ENCODE measurements at places on chromosomes 2 and 18.

DNA sequence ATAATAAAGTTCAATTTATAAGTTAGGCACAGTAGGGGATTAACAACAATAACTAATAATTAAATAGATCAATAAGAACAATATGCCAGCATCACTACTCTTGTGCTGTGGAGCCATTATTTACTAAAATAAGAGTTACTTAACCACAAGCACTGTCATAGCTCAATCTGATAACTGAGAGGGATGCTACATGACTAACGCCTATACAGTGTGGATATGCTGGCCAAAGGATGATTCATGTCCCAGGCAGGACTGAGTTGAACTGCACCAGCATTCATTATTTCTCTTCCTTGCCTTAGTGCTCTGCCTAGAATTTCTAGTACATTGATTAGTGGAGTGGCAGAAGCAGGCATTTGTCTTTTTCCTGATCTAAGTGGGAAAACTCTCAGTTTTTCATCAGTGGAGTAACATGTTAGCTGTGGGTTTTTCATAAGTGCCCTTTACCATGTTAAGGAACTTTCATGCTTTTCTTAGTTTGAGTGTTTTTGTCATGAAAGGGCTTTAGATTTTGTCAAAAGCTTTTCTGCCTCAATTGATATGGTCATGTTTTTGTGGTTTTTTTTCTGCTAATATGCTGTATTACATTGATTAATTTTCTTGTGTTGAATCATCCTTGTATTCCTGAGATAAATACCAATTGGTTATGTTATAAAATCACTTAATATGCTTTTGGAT is 21.7 kb downstream of the KIAA1328 start:
- peak; percentile 94 for DNase-seq

GRCh38 chr2:182694189-182694588 is 21.9 kb upstream of the DNAJC10 start:
- DNase-seq = no peak

DNA sequence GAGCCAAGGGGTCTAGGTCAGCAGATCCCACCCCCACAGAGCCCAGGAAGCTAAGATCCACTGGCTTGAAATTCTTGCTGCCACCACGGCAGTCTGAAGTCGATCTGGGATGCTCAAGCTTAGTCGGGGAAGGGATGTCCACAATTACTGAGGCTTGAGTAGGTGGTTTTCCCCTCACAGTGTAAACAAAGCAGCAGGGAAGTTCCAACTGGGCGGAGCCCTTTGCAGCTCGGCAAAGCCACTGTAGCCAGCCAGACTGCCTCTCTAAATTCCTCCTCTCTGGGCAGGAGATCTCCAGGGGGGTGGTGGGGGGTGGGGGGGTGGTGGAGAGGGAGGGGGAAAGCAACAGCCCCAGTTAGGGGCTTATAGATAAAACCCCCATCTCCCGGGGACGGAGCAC is 419.5 kb downstream of the NUP35 start:
- no peak for DNase-seq

DNA sequence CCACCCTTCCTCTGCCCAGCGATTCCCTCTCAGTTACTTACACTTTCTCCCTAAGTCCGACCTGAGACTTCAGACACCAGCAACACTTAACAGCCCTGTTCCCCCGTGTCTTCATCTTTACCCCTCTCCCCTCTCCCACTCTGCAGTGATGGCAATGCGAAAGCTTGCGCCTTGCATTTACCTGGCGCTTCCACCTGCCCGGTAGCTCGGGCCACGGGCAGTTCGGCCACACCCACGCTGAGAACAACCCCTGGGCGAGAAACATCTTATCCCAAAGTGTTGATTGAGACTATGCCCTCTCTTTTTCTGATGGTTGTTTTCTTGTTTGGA is 558 bp downstream of the DNAJC10 start:
- DNase-seq = no peak

GRCh38 chr2:188598551-188598950 is 306.9 kb downstream of the GULP1 start:
- DNase-seq = peak; percentile 48

DNA sequence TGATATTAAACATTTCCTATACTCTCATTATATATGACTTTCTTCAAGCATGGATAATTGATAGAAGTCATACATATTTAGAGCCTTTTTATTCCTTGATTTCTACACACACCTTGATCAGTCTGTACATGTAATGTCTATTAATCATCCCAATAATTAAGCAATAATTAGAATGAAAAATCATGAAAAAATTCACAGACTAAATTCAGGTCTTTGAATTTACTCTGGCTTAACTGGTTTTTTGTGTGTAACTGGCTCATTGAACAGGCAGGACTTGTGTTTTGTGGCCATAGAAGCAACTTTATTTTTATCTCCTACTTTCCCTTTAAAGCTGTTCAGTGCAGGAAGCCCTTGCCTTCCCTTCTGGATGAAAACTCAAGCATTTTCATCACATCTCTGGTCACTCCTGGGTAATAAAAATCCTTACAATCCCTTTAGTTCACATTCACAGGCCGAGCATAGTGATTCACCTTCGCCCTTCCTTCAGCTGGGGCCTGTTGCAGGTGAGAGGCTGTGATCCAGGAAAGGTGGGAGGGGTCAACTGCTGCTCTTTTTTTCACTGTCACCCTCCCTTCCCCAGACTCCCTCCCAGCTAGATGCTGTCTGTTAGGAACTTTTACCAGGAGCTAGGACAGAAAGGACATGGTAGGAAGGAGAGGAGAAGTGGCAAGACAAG is 58.0 kb upstream of the ITSN2 start:
- no peak for DNase-seq

DNA sequence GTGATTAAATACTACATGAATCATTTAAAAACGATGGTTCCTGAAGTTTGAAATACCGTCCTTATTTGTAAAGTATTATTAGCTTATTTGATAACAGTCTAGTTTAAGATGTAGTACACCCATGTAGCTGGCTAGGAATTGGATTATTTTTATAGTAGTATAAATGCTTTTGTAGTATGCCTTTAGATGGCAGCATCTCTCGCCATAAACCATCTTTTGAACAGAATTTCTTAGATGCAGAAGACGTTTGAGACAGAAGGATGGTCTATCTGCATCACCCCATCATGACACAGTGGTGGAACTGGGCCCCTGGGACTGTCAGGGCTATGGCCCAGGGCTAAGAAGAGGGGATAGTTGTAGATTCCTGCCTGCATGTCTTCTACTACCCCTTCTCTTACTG is 152.7 kb downstream of the WDSUB1 start:
- DNase-seq = peak; percentile 59

GRCh38 chr2:114083717-114084387 is 194.0 kb downstream of the ACTR3 start:
- DNase-seq = no peak

DNA sequence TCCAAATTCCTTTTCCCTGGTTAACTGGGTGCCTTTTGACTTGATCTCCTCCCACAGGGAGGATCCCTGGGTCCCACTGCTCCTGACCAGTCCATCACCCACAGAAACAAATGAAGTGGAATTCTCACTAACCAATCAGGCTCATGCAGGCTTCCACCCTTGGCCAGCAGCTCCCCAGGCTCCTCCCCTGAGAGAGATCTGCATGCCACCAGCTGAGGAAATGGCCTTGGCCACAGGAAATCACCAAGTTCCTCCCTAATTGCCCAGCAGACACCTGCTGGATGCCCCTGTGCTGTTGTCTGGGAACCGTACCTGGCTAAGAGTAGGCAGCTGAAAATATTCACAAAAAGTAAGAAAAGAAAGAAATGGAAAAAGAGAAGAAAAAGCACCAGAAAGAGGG is 207.4 kb downstream of the NCK2 start:
- no peak for DNase-seq

DNA sequence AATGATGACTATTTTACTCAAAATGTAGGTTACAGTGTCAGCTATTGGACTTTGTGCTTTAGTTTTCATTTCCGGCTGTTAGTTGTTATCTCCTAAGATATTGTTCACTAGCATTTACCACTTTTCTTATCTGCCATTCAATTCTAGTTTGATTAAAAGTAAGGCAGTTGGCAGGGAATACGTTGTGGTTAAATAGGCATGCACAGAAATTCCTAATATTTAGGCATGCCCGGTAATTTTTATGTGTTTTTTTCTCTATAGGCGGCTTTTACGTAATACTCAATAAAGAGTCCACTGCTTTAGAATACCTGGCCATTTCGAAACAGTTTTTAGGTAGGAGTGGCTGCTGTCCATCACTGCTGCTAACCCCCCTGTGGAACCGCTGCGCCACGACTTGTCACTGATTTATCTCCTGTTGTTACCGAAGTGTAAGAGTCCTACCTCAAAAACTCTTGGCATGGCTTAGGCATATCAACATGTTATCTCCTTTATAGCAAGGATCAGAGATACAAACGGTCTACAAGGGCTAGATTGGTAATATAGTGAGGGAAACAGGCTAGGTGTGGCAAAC is 39.5 kb downstream of the BABAM2 start:
- peak; percentile 30 for DNase-seq

GRCh38 chr2:165924946-165925345 is 28.6 kb downstream of the TTC21B start:
- DNase-seq = no peak

- no peak for DNase-seq
Observed at GRCh38 chr2:163729636-163730273, 6.1 kb downstream of the FIGN start.

GRCh38 chr2:218026676-218027425 is 24.1 kb upstream of the TNS1 start:
- DNase-seq = no peak

- DNase-seq = peak; percentile 52
Observed at GRCh38 chr2:172673056-172673683, 62.5 kb upstream of the RAPGEF4 start.

GRCh38 chr2:241975593-241976284 is 106.2 kb downstream of the RTP5 start:
- peak; percentile 4 for DNase-seq

GRCh38 chr2:160347269-160347863 is 146.2 kb downstream of the RBMS1 start:
- no peak for DNase-seq

- no peak for DNase-seq
Observed at GRCh38 chr2:129334696-129335410, 644.6 kb upstream of the RAB6C start.

DNA sequence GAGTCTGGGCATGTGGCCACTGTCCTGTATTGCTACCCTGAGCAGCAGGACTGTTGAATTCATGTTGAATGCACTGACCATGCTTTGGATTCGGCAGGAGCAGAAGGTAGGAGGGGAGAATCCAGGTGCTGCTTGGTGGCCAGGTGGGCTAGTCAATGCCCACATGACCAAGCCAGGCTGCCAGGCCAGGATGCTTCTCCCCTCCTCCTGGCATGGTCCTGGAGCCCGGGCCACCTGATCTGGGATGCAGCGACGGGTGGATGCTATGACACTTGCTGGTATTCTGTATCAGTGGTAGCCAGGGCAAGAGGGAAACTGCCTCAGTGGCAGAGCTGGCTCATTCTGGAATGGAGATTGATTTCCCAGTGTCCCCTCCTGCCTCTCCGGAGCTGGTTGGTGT is 14.8 kb upstream of the SIX2 start:
- DNase-seq = no peak

GRCh38 chr2:158995677-158996049 is 27.2 kb downstream of the TANC1 start:
- DNase-seq = no peak

DNA sequence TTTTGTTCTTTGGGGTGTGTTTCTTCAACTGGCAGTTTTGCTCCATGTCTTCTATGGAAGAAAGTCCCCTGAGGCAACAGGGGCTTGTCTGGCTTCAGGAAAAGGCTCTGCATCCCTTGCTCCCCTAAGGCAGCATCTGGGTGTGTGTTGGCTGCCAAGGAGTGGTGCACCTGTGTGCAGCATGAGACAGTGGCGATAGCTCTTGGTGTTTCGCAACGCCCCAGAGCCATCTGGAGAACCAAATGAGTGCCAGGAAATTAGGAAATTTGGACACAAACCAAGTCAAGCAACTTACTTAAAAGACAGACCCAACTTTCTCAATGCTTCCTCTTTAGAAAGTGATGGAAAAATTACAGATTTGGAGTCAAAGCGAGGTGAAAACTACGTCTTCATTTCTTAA is 1044.4 kb upstream of the CNTNAP5 start:
- peak; percentile 84 for DNase-seq

- no peak for DNase-seq
Observed at GRCh38 chr18:77105028-77105427, 27.6 kb downstream of the MBP start.

DNA sequence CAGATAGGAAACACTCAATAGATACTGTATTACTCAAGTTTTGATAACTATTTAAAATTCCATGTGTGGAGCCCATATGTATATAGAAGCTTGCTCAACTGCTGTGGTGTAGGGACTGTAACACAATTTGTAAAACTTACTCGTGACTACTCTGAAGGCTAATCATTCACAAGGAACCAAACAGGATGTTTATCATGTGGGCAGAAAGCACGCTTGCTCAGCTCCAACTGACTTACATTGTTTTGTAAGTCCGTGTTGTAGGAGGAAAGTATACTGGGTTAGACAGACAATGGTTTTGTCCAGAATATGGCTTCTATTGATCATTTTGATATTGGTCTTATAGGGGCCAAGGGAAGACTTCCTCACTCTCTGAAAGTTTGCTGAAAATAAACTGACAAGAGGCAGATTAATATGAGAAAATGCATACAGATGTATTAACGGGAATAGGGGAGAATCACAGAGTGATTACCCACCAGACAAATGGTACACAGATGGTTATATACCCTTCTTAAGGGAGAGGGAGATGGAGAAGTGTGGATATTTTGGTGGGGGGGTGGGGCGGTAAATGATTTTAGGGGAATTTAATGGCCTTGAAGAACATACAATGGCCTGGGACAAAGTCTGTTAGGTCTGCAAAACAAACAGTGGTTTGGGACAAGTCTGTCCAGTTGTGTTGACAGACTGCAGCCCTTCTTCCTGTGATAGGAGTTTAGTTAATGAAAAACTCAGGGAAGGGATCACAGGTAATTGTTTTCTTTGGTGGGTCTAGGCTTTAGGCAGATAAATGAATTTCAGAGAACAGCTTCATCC is 259.3 kb upstream of the SP5 start:
- DNase-seq = no peak

GRCh38 chr2:190119257-190119656 is 56.7 kb upstream of the MSTN start:
- DNase-seq = no peak

- DNase-seq = no peak
Observed at GRCh38 chr2:97967216-97967592, 28.5 kb downstream of the TMEM131 start.

DNA sequence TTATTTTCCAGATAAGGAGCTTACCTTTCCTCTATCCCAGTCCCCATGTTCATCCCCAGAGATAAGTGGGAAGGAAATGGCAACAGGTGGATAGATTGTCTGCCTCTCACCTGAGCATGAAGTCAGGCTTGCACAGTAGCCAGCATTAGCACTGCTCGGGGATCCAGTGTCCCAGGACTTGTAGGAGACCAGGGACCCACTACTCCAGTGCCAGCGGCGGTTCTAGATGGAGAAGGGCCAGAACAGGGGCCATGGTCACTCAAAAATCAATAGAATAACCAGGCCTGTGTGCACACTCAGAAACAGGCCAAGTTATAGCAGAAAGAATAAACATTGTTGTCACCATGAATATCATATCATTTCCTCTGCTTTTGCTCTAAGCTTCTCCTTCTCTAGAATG is 2.4 kb downstream of the REG1B start:
- DNase-seq = no peak

All from cardiac fibroblast (primary cell).